A172 (cell line): ENCODE measurements at places on chromosomes 3 and 15. TPM values are rescaled to one million over a fixed set of nuclear protein-coding genes. Genes with fewer than 3 reads are reported as not detected.

The KLF15 gene
- 0.03 and 0.31 TPM in 2 replicates for total RNA-seq

The TRIM42 gene
- total RNA-seq = not detected in 2 replicates

The CCDC33 gene
- total RNA-seq = 0.24 TPM in 1 of 2 replicates, not detected in the other

The PTX3 gene
- 151 and 207 TPM in 2 replicates for total RNA-seq

The HMCES gene
- 97.1 and 121 TPM in 2 replicates for total RNA-seq

The GABRA5 gene
- total RNA-seq = not detected in 2 replicates

The KCNMB3 gene
- total RNA-seq = 2.4 and 3.5 TPM in 2 replicates

The PTPRG gene
- 5.6 and 7.3 TPM in 2 replicates for total RNA-seq

The WDR53 gene
- total RNA-seq = 12.8 and 13.9 TPM in 2 replicates

The GNAT1 gene
- total RNA-seq = not detected in 2 replicates

The POMGNT2 gene
- 20.2 and 25.7 TPM in 2 replicates for total RNA-seq

The NPAP1 gene
- total RNA-seq = not detected in 2 replicates

The GOLGA6D gene
- total RNA-seq = not detected in 2 replicates

The STAB1 gene
- 0.12 TPM in 1 of 2 replicates, not detected in the other for total RNA-seq

The MME gene
- total RNA-seq = 77.8 and 134 TPM in 2 replicates
